ENCODE measurements at places on chromosomes 3 and 15.

- DNase-seq, result no peak
These were observed 264.6 kb downstream of the RORA start for GRCh38 chr15:60964527-60964926.

DNA sequence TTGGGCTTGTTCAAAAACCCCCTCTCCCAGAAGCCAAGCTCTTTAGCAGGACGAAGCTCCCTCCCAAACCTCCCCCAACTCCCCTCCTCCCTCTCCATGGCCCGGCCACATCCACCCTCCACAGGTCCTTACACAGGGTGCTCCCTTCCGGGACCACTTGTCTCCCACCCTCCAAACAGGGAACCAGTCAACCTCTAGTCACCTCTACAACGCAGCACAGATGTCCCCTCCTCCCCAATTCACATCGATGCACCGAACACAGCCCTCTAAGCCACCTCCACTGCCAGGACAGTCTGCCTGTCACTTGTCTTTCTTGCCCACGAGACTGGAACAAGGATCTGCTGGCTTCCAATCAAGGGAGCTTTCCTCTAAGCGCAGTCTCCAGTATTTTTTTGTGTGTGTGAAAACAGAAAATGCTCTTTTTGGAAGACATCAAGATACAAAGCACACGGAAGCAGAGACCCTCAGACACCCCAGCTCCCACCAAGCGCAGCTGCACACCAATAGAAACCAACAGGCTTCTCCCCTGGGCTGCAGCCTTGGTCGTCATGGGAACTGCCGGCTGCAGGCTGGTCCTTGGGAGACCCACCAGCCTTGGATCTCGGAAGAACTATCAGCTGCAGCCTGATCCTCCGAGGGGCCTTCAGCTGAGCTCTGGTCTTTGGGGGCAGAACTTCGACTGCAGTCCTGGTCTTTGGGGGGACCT is 26.5 kb downstream of the IQSEC1 start:
- DNase-seq, result no peak

GRCh38 chr15:101027920-101028319 is 108.8 kb downstream of the LRRK1 start:
- no peak for DNase-seq

DNA sequence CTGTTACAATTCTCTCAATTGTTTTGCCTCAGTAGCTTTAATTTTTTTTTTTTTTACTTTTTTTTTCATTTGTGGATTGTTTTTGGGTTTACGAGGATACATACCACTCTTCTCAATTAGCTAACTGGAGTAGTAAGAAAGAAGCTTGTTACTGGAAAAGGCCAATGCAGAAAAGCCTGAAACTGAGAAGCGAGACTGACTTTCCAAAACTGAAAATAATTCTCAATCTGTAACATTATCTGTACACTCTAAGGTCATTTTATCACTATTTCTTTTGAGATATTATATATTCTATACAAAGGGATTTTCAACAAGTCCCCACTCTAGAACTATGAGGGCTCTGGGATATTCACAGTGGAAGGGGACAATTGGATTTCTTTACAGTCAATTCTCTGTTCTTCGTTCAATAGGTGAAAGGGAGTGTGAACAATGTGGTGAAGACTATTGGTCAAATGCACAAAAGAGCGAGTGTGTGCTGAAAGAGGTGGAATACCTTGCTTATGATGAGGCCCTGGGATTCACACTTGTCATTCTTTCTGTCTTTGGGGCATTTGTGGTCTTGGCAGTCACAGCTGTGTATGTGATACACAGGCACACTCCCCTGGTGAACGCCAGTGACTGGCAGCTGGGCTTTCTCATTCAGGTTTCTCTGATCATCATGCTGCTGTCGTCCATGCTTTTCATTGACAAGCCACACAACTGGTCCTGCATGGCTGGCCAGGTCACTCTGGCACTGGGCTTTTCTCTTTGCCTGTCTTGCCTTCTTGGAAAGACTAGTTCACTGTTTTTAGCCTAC is 83.9 kb upstream of the KCNAB1 start:
- DNase-seq, result no peak

DNA sequence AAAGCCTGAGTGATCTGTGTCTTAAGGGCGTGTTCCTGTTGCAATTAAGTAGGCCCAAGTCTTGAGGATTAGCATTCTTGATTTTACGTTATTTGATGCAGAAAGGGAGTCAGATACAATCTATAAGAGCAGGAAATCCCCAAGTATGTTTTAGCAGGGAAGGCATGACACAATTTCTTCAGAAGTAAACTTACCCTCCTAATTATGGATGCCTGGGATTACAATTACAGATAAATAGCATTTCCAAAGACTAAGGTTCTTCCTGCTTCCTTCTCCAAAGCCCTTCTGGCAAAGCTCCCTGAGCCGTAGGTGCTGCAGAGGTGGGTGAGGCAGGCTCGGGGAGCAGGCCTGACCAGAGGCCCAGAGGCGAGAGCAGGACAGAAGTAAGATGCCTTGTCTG is 34.9 kb upstream of the ST6GAL1 start:
- no peak for DNase-seq

DNA sequence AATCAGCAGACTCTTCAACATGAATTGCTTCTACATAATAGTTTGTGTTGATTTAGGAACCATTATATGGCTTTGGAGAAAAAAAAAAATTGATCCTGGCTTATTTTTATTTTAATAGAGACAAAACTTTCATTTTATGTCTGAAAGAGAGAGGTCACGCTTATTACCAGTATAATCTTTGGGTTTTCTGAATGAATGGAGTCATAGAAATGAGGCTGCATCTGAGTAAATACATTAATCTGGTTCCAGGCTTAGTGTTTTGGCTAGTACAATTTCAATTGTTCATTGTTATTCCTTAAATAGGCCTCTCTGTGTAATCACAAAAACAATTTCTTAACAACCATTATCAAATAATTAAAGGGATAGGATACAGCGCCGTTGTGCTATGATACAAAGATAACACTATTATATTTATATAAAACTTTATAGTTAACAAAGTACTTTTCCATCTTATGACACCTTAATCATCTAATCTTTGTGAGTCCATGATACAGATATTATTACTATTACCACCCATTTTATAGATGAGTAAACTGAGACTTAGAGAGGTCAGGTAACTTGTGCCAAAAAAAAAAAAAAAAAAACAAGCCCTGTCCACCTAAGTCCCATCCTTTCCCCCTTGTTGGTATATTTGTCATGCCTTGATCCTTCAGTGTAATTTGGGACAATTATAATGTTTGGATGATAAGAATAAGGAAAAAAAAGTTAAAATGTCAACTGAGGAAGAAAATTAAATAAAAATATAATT is 41.8 kb upstream of the GOLM2 start:
- no peak for DNase-seq

DNA sequence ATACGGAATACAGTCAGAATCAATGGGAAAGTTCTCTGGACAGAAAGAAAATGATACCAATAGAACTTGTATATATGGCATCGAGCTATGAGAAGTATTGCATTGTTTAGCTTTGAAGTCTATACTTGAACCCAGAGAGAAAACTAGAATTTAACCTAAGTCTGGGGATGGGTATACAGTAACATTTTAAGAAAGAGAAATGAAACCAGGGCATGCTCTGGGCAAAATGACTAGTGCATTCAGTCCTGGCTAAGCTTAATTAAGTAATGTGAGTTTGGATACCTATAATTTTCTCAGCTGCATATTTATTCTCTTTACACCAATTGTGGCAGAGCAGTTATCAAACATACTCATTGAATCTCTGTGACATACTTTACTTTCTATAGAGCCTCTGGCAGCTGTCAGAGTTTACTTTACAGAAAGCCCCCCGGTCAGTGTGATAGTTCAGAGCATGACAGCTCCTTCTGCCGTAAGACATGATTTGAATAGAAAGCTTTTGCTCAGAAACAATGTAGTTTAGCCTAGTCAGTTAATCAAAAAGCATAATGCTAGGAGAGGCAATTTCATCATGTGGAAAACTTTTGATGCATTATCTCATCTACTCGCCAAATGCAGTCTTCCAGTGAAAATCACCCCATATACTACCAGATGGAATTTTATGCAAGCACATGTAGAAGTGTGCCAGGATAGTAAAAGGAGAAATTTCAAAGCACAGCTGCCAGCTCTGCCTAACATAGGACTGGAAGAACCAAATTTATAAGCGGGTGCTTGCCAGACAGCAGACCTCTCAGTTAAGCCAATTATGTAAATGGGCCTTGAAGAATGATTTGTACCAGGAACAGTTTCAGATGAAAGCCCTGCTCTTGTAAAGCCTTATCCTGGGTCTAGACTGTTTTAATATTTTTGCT is 40.7 kb downstream of the OXSM start:
- no peak for DNase-seq

DNA sequence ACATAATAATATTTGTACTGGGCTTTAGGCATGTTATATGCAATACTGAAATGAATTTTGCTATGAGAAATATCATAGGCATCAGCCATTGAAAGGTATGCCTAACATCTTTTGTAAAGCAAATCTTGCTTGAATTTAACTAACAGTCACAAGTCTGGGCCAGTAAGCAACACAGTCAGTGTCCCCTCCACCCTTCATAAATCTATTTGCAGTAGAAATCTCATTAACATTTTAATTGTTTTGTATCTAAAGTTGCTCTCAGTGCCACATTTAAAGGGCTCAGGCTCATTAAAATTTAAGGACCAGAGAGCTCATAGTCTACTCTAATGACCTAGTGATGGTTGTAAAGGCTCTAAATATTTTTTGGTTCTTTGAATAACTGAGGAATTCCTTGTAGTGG is 167.2 kb upstream of the GOLIM4 start:
- no peak for DNase-seq

GRCh38 chr3:196314597-196314996 is 3.4 kb downstream of the DYNLT2B start:
- no peak for DNase-seq

DNA sequence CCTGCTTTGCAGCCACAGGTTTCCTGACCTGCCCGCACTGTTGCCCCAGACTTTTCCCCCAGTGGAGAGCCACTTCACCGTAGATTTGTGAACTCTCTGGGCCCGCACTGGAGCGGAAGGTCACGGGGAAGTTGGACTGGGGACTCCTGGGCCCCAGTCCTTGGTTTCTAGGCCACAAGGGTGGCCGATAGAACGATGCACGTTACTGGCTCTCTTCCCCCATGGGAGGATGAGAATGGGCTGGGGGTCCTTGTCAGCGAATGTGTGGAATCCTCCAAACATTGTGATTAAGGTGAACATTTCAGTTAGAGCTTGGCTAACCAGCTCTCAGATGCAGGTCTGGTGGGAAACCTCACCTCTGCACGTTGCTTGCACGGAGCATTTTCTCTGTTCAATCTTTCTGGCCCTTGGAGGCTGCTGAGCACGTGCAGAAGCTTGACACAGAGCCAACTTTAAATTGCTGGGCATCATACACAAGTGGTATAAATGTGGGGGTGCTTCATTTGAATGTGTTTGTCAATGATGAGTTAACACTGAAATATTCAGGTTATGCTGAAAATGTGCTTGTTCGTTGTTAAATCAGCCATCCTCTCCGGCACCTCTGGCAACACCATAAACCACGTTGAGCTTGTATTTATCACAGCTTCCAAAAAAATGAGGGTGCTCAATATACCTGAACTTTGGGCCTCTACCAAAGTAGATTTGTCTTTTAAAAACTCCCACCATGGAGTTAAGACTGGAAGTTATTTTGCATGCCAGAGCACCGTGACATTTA is 976 bp downstream of the DIS3L start:
- peak; percentile 80 for DNase-seq

DNA sequence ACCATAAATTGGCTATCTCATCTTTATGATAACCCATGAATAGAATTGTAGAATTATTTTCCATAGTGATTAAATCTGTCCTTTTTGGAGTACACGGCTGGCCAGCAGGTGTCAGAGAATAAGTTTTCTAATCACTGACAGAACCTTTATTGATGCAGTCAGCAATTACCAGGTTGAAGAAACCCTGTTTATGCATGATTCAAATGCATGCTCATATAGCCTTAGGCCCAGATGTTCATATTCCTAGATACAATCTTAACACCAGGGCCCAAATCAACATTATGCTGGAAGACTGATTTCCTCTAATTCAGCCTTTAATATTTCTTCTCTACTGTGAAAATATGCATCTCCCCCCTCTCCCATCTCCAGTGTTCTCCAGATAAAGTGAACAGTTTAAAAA is 243.5 kb upstream of the DCBLD2 start:
- no peak for DNase-seq

DNA sequence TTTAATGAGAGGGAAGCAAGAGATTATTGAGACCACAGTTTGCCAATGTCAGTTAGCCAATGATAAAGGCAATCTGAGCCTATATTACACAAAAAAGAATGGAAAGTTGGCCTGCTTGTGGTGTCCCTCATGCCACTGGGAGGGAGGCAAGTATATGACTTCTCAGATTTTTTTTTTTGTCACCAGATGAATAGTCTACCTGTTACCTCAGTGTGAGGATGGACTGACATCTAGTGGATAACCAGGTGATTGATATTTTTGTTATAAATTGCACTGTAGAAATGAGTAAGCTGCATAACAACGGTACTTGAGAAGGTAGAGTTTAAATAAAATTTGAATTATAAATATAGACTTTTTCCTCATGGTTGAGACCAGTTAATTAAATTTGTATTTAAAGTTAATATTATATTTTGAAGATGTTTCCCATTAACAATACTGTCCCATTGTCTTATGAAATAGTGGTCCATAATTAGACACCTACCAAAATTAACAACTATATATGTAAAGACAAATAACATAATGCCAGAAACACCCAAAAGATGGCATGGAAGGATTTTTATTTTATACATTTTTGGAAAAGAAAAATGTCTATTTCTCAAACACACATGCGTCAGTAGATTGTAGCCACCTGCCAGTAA is 237.8 kb upstream of the GADL1 start:
- DNase-seq, result peak; percentile 50

DNA sequence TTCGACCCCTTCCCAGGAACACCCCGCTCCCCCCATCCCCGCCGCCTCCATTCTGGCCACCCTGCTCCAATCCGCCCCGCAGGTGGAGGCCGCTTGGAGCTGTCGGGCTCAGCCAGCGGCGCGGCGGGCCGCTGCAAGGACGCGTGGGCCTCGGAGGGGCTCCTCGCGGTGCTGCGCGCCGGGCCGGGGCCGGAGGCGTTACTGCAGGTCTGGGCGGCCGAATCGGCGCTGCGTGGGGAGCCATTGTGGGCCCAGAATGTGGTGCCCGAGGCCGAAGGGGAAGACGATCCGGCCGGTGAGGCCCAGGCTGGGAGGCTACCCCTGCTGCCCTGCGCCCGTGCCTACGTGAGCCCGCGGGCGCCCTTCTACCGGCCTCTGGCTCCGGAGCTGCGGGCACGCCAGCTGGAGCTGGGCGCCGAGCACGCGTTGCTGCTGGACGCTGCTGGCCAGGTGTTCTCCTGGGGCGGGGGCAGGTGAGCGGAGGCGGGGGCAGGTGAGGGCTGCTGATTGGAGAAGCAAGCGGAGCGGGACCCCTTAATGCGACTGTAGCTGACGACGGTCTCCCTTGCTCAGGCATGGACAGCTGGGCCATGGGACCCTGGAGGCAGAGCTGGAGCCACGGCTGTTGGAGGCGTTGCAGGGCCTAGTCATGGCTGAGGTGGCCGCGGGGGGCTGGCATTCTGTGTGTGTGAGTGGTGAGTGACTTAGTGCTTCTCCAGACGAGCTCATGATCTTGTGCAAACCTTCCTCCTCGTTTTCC is 2.5 kb downstream of the RCCD1 start:
- peak; percentile 17 for DNase-seq

GRCh38 chr3:44712455-44713075 is at the start of gene ZNF502:
ZNF502 (plus strand) TSS chr3:44712660; CDS start chr3:44720262, 7,602 bp downstream.
- DNase-seq, result peak; percentile 92
